Posterior cingulate gyrus (tissue), 11 donors: ENCODE measurements at places on chromosomes 1 and 21.
A peak's percentile ranks its signal among the peaks of the same experiment; 100 is the strongest.

DNA sequence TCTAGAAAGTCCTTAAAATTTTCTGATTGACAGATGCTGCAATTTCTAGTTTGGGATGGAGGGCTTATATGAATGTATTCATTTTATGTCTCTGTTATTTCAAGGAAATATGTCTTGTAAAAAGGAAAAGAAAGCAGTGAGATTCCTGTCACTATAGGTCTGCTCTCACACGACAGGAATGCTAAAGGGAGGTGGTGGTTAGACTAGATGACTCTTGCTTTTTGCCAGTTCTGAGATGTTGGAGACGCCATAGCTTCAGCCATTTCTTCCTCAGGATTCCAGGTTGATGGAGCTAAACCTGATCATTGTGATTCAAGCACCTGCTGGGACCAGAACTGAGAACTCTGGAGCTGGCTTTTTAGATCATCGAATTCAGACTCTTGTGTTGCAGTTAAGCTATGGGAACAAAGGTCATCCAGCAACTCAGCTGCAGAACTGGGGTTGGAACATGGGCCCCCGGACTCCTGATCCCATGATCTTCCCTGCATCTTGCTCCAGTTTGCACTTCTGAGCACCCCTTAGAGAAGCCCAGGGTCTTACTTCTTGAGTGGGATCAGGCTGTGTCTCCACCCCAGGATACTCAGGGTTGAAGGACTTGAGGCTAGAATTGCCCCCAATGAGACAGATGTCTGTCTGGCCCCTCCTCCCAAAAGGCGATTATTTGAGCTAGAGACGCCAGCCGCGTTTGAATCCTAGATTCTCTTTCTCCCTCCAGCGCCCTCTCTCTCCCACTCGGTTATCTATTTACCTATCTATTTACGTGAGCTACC is 46.7 kb upstream of the FOXO6 start:
- no peak for DNase-seq

DNA sequence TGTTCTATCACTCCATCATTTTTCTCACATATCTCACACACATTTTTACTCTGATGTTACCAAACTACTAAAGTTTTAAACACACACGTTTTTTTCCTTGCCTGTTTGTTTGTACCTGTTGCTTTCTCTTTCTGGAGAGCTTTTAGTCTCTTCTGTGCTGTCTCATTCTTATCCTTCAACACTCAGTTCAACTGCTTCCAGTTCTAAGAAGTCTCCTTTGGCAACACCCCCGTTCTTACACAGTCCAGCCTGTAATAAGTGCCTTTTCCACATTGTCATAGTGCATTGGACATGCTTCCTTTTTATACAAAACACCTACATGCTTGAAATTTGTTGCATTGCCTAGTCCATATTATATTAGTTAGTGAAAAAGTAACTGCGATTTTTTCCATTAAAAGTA is 360.2 kb upstream of the BRINP3 start:
- no peak for DNase-seq

DNA sequence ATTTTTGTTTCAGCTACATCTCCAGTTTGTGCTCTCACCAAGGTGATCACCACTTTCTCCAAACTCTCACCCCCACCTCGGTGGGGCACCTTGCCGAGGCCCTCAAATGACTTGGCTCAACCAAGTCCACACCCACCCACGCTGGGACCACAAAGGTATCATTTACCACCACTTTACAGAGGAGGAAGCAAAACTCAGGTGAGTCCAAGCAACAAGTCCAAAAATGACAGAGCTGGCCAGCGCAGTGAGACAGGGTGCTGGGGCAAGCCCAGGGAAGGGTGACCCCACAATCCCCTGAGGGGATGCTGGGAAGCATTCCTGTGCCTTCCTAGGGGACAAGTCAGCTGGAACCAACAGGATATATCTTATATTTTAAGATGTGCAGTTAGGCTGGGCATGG is 24.7 kb downstream of the SSBP3 start:
- DNase-seq = peak; percentile 40

DNA sequence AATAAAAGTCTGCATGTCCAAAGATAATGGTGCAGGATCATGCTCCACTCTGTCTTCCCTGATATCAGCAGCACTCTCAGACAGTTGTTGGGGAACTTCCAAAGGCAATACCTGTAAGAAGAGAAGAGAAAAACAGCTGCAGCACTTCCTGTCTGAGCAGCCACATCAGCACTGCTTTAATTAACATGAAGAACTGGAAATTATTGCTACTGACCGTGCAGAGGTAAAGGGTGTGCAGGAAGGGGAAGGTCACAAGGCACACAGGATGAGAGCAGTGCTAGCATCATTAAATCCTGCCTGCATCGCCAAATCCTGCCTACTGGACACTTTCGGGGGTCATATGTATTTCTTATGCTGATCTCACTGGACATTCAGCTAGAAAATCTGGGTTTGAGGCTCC is 379.0 kb downstream of the LMX1A start:
- DNase-seq = no peak

DNA sequence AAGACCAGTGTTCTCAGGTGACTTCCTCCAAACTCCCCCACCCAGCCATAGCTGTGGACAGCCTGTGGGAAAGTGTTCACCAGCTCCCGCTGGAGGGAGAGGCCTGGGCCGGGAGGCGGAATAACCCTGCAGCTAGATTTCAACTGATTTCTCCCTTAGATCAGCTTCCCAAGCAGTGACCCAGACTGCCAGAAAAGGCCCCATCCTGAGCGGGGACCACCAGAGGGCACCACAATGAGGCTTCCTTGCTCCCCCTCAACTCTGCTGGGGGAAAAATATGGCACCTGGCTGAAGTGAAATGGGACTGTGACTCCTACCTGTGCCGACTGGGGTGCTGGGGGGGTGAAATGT is 50.8 kb downstream of the RHBG start:
- no peak for DNase-seq

GRCh38 chr1:206935491-206936067 is 10.7 kb downstream of the PIGR start:
- DNase-seq = no peak

DNA sequence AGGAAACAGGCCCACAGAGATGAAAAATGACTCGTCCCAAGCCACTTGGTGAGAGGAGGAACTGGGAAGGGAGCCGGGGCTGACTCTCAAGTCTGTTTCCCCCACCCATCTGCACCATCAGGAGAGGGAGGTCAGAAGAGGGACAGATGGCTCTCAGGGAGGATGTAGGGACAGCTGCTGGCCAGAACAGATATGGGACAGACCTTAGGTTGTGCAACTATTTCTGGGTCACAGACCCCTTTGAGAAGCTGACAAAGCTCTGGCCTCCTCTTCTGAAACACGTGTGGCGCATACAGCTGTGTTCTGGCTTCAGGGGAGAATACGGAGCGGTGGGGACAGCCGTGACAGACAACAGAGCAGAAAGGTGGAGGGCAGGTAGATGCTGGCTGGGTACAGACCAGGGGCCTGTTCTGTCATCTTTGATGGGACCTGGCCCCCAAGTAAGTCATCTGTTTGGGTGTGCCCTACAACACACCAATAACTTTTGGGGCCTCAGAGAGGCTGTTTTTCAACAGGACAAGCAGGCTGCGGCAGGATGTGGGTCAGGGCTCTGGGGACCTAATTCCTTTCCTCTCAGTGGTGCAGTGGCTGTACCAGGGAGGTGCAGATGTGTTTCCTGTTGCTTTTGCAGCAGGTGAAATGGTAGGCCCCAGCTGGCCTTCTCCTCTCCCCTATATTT is 7.3 kb downstream of the SH3BGRL3 start:
- no peak for DNase-seq

DNA sequence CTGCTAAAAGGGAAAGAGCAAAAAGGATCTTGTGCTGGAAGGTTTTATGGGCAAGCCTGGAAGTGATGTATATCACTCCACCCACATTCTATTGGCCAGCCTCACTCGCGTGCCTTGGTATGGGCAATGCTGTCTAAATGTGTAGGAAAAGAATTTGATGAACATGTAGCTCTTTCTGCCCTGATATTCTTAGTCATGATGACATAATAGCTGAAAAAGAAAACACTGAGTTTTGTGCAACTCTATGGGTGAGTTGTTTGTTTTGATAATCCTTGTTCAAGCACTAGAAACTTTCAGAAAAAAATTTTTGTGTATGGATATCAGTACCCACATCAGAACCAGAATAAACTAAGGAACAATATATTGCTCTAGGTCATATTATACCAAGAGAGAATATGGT is 231.5 kb upstream of the ST6GALNAC5 start:
- DNase-seq = no peak

- DNase-seq = no peak
These were observed 20.4 kb downstream of the SHISAL2A start for GRCh38 chr1:52653207-52653849.

DNA sequence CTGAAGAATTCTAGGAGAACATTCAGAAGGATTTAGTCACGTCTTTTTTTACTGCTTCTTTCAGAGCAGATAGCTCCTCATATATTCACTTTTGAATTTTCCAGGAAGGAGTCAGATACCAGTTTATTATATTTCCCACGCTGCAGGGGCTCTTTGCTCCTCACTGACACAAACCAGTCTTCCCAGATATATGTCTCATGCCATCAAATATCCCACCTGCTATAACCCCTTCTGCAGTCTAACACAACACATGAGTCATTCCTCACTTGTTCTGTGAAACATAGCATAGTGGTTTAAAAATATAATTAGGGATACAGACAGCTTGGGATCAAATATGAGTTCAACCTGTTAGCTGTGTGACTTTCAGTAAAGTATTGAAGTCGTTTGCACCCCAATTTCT is 251.7 kb upstream of the DPYD start:
- no peak for DNase-seq

DNA sequence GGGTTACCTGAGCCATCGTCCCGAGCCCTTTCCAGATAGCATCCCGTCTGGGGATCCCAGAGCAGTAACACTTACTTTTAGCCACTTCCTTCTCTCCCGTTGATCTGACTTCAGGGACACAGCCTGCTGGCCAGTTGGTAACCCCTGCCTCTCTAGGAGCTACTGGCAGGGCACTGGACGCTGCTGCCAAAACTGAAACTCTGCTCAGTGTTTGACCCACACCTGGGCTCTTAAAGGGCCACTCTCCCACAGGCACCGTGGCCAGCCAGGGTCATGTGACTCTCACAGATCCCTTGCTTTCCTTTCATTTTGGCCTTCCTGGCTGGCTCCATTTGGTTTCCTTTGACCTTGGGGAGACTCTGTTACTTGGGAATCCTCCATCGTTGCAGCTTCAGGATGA is at the start of gene PIGR:
Gene PIGR, minus strand, starts transcription at position 206 of the 400 bp plus-strand sequence. CDS start 5,935 bp downstream, outside the sequence.
- DNase-seq = no peak

- no peak for DNase-seq
These were observed 91.1 kb downstream of the EPHB2 start for GRCh38 chr1:22801761-22802160.

DNA sequence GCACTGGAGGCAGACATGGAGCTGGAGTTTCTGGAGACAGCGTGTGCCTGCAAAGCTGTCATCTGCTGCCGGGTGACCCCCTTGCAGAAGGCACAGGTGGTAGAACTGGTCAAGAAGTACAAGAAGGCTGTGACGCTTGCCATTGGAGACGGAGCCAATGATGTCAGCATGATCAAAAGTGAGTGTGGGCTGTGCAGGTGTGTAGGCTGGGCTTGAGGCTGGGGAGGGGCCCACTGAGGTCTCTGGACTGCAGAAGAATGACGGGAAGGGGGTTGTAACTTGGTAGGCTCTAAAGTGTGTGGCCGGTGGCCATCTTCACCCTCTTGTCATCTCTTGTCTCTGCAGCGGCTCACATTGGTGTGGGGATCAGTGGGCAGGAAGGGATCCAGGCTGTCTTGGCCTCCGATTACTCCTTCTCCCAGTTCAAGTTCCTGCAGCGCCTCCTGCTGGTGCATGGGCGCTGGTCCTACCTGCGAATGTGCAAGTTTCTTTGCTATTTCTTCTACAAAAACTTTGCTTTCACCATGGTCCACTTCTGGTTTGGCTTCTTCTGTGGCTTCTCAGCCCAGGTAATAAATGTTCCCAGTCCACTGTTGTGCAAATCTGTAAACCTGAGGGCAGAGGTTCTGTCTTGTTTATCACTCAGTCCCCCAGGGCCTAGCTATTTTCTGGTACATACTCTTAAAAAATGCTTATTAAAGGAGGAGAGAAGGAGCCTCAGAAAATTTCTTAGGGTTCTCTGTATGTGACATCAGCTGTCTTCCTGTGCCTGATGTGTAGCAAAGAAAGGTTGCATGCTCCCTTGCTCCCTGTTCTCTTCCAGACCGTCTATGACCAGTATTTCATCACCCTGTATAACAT is 19.9 kb downstream of the ATP8B2 start:
- no peak for DNase-seq

GRCh38 chr1:115911294-115911693 is 65.0 kb upstream of the SLC22A15 start:
- DNase-seq = no peak

DNA sequence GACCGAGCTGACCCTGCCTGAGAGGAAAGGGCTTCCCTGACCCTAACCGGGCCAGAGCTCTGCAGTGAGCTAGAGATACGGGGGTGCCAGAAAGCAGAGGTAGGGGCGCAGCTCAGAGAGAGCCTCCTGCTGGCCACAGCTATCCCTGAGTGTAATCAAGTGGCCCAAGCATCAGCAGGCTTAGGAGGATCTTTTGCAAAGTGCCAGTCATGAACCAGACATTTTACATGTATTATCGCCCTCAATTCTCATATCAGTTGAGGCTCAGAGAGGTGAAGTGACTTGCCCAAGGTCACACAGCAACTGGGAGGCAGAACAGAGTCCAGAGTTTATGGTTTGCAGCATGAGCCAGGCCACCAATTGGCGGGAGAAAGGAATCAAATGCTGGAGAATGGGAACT is 7.0 kb upstream of the ID3 start:
- DNase-seq = no peak

DNA sequence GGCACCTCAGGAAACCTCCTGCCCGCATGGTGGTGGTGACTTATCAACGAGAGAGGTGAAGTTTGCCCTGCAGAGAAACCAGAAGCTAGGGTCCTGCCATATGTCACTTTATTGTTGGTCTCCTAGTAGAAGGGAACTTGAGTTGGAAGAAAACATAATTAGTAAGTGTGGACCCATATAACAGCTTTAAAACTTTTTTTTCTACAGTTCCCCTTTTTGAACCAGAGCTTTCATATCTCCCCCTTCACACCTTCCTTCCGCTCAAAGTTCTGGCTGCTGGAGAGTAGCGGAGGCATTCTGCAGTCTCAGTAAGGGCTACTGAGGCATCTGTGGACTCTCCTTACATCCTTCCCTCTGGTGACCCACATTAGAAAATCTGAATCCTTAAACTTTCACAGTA is 48.9 kb downstream of the PHC2 start:
- no peak for DNase-seq

- DNase-seq = no peak
These were observed 816 bp downstream of the E2F2 start for GRCh38 chr1:23530087-23530746.

GRCh38 chr1:212256369-212256768 is 28.8 kb upstream of the PPP2R5A start:
- DNase-seq = no peak
